ENCODE measurements at places on chromosomes 7 and 10.

DNA sequence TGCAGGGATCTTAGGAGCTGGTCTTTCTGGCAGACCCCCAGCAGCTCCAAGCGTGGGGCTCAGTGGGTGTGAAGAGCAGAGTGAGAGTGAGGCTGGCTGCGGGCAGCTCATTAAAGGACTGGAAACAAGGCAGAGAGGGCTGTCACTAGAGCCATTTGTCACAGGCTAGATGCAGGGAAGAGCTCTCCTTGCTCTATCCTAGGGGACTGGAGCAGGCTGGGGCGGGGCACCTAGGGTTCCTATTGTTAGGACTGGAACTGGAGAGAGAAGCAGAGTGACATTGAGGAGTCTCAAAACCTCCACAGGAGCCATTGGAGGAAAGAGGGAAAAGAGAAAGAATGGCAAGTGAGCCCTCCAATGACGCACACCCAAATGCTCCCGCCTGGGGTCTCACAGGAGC, 772 bp upstream of the DDC start:
- DNase-seq: no peak

DNA sequence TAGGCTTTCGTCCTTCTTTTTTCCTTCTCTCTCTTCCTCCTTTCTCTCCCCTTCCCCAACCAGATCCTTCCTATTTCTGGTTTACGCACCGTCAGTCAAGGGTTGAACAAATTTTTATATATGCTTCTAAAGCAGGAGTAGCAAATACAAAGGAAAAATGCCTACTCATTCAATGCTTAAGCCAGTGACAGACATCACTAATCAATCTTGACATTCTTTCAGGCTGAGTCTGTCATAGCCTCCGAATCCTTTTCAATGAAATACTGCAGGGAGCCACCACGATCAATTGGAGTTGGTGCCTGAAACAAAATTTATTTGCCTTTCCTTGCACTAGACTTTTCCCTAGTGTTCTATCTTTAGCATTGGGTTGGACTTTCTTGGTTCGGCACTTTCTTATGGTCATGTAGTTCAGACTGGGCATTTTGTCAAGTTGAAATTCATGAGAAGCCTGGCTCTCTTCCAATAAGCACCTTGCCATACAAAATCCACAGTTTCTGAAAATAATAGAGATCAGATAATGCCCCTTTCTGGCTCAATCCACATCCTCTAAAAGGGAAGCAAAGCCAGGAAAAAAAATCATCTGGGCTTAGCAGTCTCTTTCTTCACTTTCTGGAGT, 239.5 kb upstream of the PLXNA4 start:
- DNase-seq: no peak

GRCh38 chr7:37356911-37357636, 91.6 kb downstream of the ELMO1 start:
- no peak for DNase-seq

DNA sequence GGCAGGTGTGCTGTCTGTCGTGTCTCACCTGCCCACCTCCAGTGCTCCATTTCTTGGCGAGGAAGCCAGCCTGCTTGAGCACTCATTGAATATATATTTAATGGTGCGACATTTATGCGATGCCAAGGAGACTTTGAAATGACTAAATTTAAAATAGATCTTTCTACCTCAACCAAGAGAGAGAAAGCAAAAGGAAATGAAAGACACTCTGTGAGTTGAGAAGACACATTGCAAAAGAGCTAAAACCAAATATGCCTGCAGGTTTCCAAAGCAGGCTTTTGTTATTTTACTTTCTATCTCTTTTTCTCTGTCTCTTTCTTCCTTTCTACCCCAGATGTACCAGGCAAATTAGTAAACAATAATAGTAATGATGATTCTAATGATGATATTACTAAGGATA, 53.6 kb upstream of the AOAH start:
- no peak for DNase-seq

DNA sequence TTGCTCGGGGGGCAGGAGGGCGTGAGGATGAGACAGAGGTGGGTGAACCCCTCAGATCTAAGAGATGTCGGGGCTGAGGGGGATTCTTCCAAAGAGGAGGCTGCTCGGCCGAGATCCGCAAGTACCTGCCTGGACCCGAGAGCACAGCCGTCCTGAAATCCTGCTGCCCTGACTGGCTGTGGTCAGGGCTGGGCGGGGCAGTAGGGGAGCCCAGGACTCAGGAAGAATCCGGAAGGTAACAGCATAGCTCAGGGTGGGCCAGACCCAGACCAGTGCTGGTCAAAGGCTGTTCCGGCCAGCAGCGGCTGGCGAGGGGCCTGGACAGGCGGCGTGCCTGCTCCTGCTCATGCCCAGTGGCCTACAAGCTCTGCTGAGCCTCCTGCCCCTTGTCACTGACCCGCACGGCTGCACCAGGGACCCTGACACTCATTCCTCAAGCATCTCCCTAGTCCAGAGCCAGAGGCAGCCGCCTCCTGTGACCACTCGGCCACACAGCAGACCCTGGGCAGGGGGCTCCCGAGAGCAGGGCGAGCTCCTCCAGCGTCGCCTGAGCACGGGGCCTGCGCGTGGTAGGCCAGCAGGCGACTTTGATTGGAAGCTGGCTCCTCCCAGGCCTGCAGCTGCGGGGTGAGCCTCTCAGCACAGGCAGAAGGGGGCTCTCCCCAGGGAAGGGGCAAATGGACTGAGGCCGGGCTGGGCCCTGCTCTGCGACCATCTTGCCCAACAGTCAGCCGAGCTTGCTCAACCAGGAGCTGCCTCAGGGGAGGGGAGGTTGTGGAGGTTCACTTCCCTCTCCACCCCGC, 3.1 kb upstream of the ADAP1 start:
- no peak for DNase-seq

- DNase-seq: no peak
Measured at GRCh38 chr10:12873172-12873571, 128.3 kb downstream of the CCDC3 start.

- DNase-seq: no peak
Measured at GRCh38 chr10:85600026-85600743, 766.4 kb downstream of the GRID1 start.

- DNase-seq: no peak
Measured at GRCh38 chr7:84780158-84781124, 406.4 kb downstream of the SEMA3D start.

All from NCI-H1930 (cell line).